ENCODE measurements at places on chromosomes 16 and 17.

- no peak for DNase-seq
Observed at GRCh38 chr16:57732037-57732436, 3.5 kb upstream of the KATNB1 start.

- DNase-seq = no peak
Observed at GRCh38 chr17:28049071-28049470, 6.6 kb downstream of the NLK start.

DNA sequence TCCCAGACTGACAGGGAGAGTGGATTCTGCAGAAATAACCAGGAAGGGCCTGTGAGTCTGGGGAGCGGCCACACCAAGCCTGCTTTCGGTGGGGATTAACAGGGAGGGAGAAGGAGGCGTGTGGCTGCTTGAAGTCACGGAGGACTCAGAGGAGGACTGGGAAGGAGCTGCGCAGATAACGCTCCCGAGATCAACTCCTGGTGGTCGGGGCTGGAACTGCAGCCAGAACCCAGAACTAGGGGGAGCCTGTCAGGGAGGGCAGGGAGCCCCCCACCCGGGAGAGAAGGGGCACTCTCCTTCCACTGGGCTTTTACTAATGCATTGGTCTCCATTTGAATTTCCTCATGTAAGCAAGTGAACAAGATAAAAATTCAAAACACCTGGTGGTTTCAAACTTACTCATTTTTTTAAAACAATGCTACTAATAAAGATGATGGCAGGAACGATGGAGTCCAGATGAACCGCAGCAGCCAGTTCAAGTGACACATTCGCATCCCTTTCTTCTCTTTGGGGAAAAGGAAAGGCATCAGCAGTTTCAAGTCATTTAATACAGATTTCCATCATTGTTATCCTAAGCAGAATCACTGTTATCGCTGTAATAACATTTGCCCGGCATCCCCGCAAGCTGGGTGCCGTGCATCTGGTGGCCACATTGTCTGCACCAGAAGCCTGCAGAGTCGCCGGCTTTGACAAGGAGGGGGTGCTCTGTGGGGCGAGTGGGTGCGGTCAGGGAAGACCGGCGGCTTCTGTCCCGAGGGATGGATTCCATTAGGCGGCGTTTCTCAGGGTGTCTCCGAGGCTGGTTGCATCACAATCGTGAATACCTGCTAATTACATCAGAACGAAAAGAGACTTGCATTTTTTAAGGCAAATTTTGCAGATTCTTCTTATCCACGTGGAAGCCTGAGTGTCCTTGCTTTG lies 183.0 kb downstream of the FOXL1 start:
- peak; percentile 48 for DNase-seq

GRCh38 chr16:9049241-9049640 lies 42.2 kb upstream of the HAPSTR1 start:
- DNase-seq = no peak

- no peak for DNase-seq
Observed at GRCh38 chr17:66465701-66466100, 163.3 kb downstream of the PRKCA start.

GRCh38 chr17:73976147-73976546 lies 227.3 kb upstream of the RPL38 start:
- no peak for DNase-seq

GRCh38 chr16:8665529-8665928 lies 8.9 kb upstream of the ABAT start:
- no peak for DNase-seq

GRCh38 chr16:27991876-27992275 lies 71.6 kb downstream of the GSG1L start:
- DNase-seq = no peak

DNA sequence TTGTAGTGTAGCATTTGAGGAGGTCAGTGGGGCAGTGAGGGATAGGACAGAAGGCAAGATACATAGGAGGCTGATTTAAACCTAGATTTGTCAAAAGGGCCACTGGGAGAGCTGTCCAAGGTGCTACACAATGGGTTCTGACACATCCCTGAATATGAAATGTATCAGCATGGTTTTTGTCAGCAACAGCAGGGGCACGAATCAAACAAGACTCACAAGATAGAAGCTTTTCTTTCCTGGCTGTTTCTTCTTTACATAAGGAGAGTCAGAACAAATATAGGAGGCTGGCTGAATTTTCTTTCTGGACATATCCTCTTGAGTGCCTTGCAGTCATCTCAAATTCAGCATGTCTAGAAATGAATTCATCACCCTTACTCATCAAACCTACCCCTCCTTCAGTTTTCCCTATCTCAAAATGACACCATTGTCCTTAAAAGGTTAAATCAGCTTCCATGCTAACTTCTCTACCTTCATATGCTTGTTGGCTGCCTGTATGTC lies 130.5 kb downstream of the NPIPB5 start:
- DNase-seq = peak; percentile 46

GRCh38 chr16:27246439-27246838 lies 22.1 kb downstream of the NSMCE1 start:
- no peak for DNase-seq

- DNase-seq = no peak
Observed at GRCh38 chr16:58970775-58971174, 236.7 kb upstream of the GOT2 start.

DNA sequence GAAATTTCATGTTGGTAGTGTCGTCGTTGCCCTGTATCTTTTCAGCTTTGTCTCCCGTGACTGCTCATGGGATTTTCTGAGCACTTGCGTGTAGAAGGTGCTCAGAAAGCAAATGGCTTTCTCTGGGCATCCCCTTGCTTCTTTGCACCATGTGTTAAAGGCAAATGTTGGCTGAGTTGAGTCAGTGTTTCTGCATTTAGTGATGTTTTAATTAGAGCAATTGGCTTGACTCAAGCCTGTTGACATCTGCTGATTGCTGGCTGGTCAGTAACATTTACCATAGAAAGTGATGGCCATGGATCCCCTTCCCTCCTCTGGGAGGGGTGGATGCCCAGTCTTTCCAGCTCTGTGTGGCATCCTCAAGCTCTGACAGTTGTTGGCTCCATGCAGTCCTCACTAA lies 187.2 kb upstream of the MPHOSPH6 start:
- DNase-seq = no peak

GRCh38 chr16:85011846-85012284 lies 530 bp upstream of the ZDHHC7 start:
- no peak for DNase-seq

DNA sequence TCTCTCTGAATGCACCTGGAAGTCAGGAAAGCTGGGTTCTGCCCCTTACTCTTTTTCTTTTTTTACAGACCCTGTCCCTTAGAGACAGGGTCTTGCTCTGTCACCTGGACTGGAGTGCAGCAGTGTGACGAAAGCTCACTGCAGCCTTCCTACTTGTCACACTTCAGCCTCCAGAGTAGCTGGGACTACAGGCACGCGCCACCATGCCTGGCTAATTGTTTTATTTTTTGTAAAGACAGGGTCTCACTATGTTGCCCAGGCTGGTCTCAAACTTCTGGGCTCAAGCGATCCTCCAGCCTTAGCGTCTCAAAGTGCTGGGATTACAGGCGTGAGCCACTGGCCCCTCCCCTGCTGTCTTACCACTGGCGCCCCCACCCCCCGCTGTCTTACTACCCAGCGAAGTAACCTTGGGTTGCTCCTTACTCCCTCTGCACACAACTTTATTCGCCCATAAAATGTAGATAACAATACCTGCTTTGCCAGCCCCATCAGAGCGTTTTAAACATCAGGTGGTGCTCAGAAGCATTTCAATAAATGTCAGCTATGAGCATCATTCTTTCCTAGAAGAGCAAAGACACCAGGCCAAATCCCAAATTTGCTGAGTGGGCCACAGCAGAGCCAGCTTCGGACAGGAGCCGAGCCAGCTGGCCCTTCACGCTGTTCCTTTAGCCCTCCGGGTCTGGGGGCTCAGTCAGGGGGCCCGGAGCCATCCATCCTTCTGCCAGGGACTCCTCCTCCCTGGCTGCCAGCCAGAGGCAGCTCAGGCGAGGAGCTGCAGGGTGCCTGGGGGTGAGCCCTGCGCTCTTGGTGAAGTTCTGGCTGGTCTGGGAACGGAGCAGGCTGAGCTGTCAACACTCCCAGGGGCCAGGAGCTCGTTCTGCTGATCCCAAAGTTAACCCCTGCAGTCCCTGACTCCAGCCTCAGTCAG lies 24.4 kb downstream of the SRL start:
- no peak for DNase-seq

DNA sequence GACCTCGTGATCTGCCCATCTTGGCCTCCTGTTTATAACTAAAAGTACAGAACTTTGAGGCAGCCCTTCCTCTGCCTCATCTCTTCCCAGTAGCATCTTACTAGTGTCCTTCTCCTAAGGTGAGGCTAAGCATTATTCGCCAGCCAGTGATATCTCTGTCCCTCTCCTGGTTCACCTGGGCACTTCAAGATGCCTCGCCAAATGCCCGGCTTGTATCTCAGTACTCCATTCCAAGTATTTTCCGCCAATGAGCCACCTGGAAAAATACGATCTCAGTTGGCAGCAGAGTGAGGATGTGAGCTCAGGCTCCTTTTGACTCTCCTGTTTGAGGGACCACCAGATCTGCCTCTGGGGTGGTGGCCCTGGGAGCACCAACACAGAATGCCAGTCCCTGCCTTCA lies 25.9 kb upstream of the WSCD1 start:
- DNase-seq = no peak

Measured in T47D (cell line).